ENCODE measurements at places on chromosomes 5 and 9. TPM values are rescaled to one million over a fixed set of nuclear protein-coding genes. Genes with fewer than 3 reads are reported as not detected.

- no peak for DNase-seq
Measured at GRCh38 chr5:107985144-107985543, 314.4 kb upstream of the EFNA5 start.

- no peak for DNase-seq
Measured at GRCh38 chr5:90898326-90899013, 339.9 kb downstream of the ADGRV1 start.

DNA sequence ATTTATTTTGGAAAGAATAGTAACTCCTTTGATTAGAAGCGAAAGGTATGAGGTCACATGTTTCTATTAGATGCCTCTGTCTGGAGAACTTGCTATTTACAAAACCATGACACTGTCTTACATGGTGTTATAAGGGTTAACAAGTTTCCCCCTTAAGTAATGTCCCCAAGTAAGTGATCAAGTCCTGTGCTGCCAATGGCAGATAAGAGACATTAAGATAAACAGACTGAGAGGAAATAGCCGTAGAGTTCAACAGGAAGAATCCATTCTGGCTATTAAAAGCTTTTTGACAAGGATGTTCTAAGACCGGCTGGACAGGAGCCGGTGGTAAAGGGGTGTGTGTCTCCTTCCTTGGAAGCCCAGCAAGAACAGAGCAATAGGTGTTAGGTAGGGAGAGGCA, 257.5 kb downstream of the GADD45G start:
- DNase-seq = no peak

GRCh38 chr5:64417390-64417789, 88.4 kb upstream of the RGS7BP start:
- DNase-seq = no peak

- no peak for DNase-seq
Measured at GRCh38 chr9:115063058-115063845, 54.7 kb downstream of the TNC start.

DNA sequence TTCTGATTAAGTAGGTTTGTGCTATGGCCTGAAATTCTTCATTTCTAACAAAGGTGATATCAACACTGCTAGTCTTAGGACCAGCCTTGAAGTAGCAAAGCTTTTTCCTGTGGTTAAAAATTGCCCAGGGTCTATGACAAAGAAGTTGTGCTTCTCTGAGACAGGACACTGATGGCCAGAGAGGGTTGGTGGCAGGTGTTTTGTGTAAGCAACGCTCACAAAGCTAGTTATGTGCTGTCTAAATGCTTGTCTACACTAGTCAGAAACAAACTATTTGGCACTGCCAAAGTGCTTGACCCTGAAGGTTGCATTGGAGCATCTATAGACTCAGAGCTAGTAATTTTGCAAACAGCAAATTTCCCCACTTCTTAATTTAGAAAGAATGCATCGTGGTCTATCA, 44.1 kb upstream of the SELENOP start:
- no peak for DNase-seq

DNA sequence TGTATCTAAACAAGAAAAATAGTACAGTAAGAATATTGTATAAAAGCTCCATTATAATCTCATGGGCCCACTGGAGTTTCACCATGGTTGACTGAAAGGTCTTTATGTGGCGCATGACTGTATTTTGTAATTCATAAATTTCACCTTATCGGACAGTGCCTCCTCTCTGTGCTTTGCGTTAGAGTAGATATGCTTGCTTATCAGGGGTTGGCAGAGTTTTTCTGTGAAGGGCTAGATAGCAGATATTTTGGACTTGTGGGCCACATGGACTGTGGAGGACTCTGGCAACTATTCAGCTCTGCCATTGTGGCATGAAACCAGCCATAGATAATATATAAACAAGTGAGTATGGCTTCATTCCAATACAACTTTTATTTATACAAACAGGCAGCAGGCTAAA, 23.2 kb downstream of the GAPVD1 start:
- DNase-seq = no peak

DNA sequence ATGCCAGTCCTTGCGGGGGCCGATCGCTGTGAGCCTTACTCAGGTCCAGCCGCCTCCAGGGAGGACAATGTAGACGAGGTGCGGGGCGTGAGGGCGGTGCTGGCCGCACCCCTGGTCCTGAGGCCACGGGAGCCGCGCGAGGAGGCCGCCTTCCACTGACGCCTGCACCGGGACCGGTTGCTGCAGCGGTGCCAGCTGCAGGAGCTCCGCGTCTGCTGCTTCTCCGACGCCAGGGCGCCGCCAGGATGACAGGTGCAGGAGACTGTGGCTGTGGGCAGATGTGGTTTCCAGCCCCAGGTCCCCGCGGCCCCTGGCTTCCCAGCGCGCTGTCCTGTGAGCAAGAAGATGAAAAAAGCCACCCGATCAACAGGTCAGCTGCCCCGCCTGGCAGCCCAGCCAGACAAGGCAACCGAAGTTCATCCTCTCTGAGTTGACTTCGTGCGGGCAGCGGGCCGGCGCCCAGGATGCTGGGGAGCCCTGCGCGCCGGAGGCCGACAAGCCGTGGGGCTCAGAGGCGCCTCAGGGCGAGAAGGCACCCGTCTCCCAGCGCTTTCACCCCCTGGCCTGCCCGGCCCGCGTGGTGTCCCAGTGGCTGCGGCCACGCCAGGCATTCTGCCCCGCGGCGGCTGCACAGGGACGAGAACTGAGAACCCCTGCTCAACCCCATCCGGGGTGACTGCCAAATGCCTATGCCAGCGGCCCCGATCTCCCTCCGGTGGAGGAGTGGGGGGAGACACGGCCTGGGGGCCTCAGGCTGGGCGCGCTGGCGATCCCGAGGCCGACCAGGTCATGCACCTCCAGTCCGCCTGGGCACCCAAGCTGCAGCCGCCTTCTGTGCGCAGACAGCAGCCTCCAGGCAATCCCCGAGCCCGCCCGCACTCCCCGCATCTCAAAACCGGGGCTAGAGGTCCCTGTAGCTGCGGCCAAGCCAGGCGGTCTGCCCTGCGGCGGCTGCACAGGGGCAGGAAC, 43.4 kb upstream of the BICD2 start:
- peak; percentile 45 for DNase-seq

DNA sequence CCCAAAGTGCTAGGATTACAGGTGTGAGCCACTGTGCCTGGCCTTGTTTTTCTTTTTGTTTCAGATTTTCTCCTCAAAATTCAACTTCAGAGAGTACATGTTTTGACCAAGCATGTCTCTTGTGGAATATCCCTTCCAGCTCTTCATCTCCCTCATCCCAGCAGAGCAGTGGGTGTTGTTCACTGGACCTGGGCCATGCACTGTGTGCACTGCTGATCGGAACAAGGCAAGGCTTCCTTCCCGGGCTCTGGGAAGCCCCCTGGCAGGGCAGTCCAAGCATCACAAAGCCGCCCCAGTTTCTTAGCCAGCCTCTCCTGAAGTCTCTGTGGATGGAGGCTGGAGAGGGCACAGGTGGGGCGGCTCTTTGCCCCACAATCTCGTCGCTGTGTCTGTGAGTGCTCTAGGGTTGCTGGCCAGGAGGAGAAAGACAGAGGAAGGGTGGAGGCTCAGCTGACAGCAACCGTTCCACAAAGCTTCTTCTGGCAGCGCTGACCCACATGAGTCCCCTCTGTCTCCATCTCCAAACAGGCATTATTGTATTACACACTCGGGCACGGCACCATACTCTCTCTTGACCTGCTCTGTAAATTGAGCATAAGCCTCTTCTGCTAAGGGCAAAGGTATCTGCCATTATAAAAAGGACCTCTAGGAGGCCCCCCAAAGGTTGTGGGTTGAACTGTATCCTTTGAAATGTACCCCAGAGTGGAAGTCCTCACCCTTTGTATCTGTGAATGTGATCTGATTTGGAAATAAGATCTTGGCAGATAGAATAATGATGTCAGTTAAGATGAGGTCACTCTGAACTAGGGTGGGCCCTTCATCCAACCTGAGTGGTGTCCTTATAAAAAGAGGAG, 89.6 kb downstream of the TARS1 start:
- DNase-seq = no peak

DNA sequence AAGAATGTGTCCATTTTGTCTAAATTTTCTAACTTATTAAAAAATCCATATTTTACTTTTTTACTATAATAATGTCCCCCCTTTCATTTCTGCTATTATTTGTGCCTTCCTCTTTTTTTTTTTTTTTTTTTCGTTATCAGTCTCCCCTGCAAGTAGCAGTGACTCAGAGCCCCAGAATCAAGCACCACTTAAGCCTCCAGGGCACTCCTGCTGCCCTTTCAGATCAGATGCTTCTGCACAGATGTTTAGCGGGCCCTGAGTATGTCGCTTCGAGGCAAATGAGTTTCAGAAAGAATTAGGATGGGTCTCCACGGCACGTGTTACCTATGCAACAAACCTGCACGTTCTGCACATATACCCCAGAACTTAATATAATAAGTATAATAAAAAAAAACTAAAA, 11.7 kb downstream of the MED7 start:
- DNase-seq = no peak

- no peak for DNase-seq
Measured at GRCh38 chr5:95826949-95827891, 4.7 kb upstream of the GLRX start.

DNA sequence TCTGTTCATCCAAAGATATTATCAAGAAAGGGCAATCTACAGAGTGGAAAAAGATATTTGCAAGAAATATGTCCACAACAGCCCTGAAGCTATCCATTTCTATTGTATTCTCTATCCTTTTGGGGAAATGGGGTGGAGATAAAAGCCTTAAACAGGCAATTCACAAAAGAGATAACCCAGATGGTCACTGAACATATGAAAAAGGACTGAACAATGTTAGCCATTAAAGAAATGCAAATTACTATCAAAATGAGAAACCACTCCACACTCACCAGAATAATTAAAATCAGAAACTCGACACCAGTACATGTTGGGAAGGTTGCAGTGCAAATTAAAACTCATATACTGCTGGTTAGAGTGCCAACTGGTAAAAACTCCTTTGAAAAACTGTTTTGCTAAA, 955.2 kb upstream of the DMAC1 start:
- DNase-seq = no peak

GRCh38 chr5:63686181-63686580, 276.1 kb downstream of the HTR1A start:
- DNase-seq = no peak

DNA sequence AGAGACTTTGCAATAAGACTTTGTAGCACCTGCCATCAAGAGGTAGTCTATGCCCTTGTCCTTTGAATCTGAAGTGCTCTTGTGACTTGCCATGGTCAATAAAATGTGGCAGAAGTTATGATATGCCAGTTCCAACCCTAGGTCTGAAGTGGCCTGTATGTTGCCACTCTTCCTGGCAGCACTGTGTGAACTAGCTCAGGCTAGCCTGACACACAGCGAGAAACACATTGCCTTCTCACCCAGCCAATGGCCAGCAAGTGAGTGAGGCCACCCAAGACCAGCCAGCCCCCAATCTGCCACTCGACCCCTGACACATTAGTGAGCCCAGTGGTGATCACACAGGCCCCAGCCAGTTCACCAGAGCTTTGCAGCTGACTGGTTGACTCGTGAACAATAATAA, 52.7 kb upstream of the OSMR start:
- DNase-seq = no peak

DNA sequence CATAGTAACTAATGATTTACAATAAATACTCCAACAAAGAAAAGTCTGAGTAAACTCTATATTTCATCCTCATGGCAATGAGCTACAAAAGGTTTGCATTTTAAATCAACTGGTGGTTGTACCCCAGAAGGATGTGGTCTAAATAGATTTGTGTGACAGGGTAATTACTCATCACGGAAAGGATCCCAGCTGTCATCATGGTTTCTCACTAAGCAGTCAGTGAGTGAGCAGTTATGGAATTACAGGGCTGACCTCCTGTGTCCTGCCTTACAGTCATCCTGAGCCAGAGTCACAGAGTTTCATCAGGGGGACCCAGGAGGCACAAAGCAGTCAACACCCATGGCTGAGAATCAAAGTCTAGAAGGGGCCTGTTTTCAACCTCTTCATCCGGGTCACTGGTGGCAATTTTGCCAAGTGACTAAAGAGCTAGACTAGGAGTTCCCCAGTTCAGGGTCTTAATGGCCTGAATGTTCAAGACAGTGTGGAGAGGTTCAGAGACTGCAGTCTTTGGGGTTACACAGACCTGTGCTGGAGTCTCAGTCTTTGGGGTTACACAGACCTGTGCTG, 210.7 kb upstream of the SLC24A2 start:
- DNase-seq = no peak

- DNase-seq = no peak
Measured at GRCh38 chr5:169248996-169249395, 51.9 kb downstream of the SLIT3 start.

GRCh38 chr5:175922192-175922885, 45.8 kb downstream of the THOC3 start:
- DNase-seq = no peak

DNA sequence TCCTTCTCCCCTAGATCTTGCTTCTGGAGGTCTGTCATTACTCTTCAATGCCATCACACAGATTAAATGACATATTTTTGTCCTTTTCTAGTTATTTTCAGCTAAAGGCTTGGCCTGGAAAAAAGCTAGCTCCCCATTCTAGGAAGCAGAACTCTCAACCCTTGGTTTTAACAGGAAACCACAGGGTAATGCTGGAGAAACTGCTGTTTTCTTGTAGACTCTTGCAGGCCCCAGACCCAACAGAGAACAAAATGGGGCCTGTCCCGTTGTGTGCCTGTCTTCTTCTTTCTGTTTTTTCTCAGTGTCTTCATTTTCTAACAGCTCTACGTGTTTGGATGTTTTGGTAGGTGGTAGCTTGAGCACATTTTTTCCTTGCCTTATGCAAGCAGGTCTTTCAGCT, 21.5 kb downstream of the DCANP1 start:
- peak; percentile 37 for DNase-seq

DNA sequence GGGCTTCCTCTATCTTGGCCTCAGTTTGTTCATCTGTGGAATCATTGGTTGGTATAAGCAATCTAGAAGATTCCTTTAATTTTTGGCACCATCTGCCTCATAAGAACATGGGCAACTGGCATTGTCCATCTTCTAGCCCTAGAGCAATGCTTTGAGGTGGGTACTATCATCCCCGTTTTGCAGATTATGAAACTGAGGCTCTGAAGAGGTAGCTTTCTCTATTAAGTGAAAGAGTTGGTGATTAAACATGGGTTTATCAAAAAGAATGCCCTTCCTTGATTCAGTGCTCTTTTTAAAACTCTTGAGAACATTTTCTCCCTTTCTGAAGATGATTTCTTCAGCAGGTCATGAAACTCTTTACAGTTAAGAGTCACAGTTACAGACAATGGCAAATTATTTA, 42.4 kb upstream of the TGFBR1 start:
- no peak for DNase-seq

- DNase-seq = no peak
Measured at GRCh38 chr5:138755084-138755748, 2.0 kb downstream of the CTNNA1 start.

Gene CDK7
- 32.1 TPM for total RNA-seq

Gene POU5F2
- 0.28 TPM for total RNA-seq

Gene RANBP17
- 6.8 TPM for total RNA-seq

Gene CBY3
- total RNA-seq = 0.19 TPM

Gene SLC6A3
- total RNA-seq = 0.33 TPM

Gene C5orf58
- total RNA-seq = not detected

Gene TGFBI
- total RNA-seq = 76.8 TPM

Gene PCDHA1
- not detected for total RNA-seq

Gene STPG3
- 0.09 TPM for total RNA-seq

Gene DDX4
- total RNA-seq = 0.57 TPM

Gene ERAP2
- 11.3 TPM for total RNA-seq

All from thymus (tissue), 14 donors.